Calu3 (cell line): ENCODE measurements at places on chromosomes 2 and 18. TPM values are rescaled to one million over a fixed set of nuclear protein-coding genes. Genes with fewer than 3 reads are reported as not detected.

GRCh38 chr2:29780906-29781305 is 140.5 kb downstream of the ALK start:
- H3K4me1 ChIP-seq = peaks cover 3% of the 10 kb centered on the region
- peaks cover 29% of the 10 kb centered on the region for H3K27me3 ChIP-seq
- H3K36me3 ChIP-seq = no peaks in the 10 kb centered on the region
- H3K4me3 ChIP-seq = no peak overlapping the region

- H3K27me3 ChIP-seq = no peaks in the 10 kb centered on the region
- no peak overlapping the region for H3K27ac ChIP-seq
Observed at GRCh38 chr2:148044322-148044721, 23.4 kb downstream of the MBD5 start.

Gene ABCG8
- 1.4 and 1.6 TPM in 2 replicates for total RNA-seq

Gene PAX8
- 12.2 and 14.5 TPM in 2 replicates for total RNA-seq

- no peak overlapping the region for H3K4me3 ChIP-seq
- no peak for DNase-seq
Observed at GRCh38 chr2:230873661-230874401, 9.1 kb downstream of the ITM2C start.

- no peak for DNase-seq
- no peak overlapping the region for H3K27ac ChIP-seq
- no peaks in the 10 kb centered on the region for H3K4me1 ChIP-seq
- H3K4me3 ChIP-seq = no peak overlapping the region
- no peaks in the 10 kb centered on the region for H3K36me3 ChIP-seq
- H3K27me3 ChIP-seq = no peaks in the 10 kb centered on the region
Observed at GRCh38 chr2:40032650-40033319, 253.7 kb upstream of the THUMPD2 start.

- H3K27ac ChIP-seq = no peak overlapping the region
- no peaks in the 10 kb centered on the region for H3K27me3 ChIP-seq
- peaks cover 65% of the 10 kb centered on the region for H3K4me1 ChIP-seq
- peaks cover 36% of the 10 kb centered on the region for H3K36me3 ChIP-seq
- no peak overlapping the region for H3K4me3 ChIP-seq
- no peak for DNase-seq
Observed at GRCh38 chr2:10410001-10410822, 37.9 kb downstream of the ODC1 start.

GRCh38 chr2:3176869-3177255 is 200.8 kb downstream of the EIPR1 start:
- H3K4me3 ChIP-seq = no peak overlapping the region
- no peaks in the 10 kb centered on the region for H3K4me1 ChIP-seq
- no peaks in the 10 kb centered on the region for H3K27me3 ChIP-seq

- DNase-seq = no peak
- no peaks in the 10 kb centered on the region for H3K4me1 ChIP-seq
- H3K36me3 ChIP-seq = no peaks in the 10 kb centered on the region
- H3K4me3 ChIP-seq = no peak overlapping the region
- H3K27me3 ChIP-seq = no peaks in the 10 kb centered on the region
Observed at GRCh38 chr2:40279001-40279400, 172.9 kb downstream of the SLC8A1 start.

Gene IL37
- total RNA-seq = 1.9 and 2.0 TPM in 2 replicates

DNA sequence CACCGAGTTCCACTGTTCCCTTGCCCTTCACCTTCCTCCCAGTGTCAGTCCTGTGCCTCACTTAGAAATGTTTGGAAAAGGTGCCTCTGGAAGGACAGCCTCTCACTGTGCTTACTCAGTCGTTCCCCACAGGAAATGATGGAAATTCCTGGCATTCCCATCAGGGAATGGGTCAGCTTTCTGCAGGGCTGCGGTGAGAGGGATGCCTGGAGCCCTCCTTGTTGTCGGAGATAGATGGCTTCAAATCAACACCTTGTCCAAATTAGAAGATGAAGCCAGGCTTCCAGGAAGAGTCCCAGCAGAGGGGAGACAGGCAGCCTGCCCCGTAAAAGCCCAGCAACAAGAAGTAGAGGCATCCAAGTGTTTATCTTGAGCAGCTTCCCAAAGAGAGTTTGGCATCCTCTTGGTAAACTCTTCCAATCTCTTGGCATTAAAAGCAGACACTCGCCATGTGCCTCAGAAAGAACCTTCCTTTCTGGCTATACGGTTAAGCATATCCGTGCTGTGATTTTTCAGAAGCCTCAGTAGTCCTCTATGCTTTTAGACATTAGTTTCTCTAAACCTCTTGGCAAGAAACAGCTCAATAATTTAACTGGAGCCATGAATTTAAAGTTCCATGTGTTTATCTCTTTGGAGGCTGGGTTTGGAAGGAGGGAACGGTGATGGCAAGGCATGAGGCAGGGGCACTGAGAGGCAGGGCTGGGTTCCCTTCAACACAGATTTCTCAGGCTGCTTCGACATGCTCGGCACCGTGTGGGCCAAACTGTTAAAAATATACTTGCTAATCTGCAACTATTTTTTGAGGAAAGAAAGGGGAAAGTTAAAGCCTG is 25.1 kb downstream of the COLEC12 start:
- H3K27ac ChIP-seq = no peak overlapping the region
- H3K27me3 ChIP-seq = peaks cover 11% of the 10 kb centered on the region
- peaks cover 20% of the 10 kb centered on the region for H3K4me1 ChIP-seq
- no peak overlapping the region for H3K4me3 ChIP-seq

GRCh38 chr18:5964596-5964995 is 69.3 kb upstream of the TMEM200C start:
- no peaks in the 10 kb centered on the region for H3K36me3 ChIP-seq
- peaks cover 36% of the 10 kb centered on the region for H3K27me3 ChIP-seq
- DNase-seq = no peak
- no peak overlapping the region for H3K27ac ChIP-seq

GRCh38 chr2:75466708-75467311 is 93.9 kb downstream of the EVA1A start:
- no peak overlapping the region for H3K27ac ChIP-seq
- no peak overlapping the region for H3K4me3 ChIP-seq
- H3K27me3 ChIP-seq = peaks cover 72% of the 10 kb centered on the region
- peak; percentile 50 for DNase-seq
- H3K4me1 ChIP-seq = no peaks in the 10 kb centered on the region
- no peaks in the 10 kb centered on the region for H3K36me3 ChIP-seq
